ENCODE measurements at places on chromosomes 2 and 18.

- no peak for DNase-seq
Measured at GRCh38 chr18:63069496-63069895, 250.1 kb downstream of the BCL2 start.

GRCh38 chr2:159683817-159684216 lies 28.5 kb upstream of the MARCHF7 start:
- DNase-seq, result no peak

DNA sequence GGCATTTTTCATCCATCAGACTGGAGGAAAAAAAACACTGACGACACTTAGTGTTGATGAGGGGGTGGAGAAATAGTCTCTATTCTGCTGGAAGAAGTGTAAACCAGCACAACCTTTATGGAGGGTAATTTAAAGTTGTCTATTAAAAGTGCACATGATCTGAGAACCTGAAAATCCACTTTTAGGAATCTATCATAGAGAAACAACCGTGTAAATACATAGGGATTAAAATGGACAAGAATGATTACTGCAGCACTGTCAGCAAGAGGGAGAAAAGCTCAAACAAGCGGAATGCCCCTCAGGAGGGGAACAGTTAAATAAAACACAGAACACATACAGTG lies 79.6 kb upstream of the MGAT4A start:
- DNase-seq, result no peak

GRCh38 chr18:24560511-24560981 lies 100.1 kb downstream of the HRH4 start:
- peak; percentile 17 for DNase-seq

GRCh38 chr2:217614498-217614897 lies 388.3 kb downstream of the TNS1 start:
- no peak for DNase-seq

DNA sequence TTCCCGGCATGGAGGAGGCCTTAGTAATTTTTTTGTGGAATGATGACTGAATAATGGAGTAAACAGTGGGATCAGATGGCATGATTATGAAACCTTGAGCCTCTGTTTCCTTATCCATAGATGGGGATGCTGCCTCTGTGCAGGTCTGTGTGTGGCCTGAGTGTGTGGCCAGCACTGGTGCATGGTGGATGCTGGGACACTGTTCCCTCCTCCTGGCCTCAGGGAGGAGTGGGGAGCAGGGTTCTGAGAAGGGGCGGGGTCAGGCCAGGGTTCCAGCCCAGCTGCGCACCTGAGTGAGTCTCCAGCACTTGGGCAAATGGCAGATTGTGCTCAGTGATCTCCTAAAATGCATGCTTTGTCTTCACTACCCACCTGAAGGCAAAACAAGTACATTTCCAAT lies 66.4 kb downstream of the DCDC2C start:
- DNase-seq, result no peak

DNA sequence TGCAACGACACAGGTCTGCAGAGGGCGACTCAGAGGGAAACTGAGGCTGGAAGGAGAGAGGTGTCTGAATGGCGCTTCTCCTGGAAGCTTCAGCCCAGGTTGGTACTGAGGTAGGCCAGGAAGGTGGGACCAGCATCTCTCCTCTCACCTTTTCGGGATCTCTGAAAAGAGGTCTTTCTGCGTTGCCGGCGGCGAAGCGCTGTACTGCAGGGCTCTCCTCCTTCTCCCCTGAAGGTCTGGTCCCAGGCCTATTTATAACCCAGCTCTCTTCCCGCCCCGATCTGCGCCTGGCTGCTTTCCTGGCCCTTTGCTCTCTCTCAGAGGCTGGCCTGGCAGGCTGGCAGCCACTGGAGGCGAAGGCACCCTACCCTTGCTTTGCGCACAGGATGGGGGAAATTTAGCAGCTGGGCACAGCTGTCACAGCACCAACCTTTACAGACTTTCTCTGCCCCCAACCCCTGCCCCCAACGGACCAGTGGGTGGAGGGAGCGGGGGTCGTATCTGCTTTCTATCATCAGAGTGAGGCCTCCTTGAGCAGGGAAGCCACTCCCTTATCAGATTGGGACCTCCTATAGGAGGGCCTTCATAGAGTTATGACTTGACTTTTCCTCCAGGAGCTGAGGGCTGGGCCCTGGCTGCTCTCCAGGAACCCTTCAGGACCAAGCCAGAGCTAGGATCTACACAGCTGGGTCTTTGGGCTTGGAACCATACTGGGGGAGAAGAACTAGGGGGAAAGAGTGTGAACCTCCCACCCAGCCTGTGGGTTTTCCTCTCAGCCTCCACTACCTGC lies 1.1 kb downstream of the DYSF start:
- no peak for DNase-seq

- DNase-seq, result no peak
Measured at GRCh38 chr2:75582840-75583239, 22.1 kb upstream of the EVA1A start.

DNA sequence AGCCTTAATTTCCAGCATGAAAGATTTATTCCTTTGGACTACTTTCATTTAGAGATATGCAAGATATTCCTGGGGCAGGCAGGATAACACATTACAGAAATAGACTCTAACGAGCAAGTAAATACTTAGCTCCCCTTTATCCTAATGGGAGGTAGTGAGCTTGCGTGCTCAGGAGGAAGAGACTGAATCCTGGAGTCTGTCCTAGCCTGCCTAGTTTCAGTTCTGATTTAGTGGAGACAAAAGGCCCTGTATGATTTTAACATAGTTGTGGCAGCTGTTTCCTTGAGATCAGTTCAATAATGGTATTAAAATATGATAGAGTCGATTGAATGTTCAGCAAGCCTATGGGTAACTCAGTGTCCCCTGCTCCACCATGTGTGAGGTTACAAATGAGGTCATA lies 109.5 kb downstream of the FMNL2 start:
- DNase-seq, result no peak

DNA sequence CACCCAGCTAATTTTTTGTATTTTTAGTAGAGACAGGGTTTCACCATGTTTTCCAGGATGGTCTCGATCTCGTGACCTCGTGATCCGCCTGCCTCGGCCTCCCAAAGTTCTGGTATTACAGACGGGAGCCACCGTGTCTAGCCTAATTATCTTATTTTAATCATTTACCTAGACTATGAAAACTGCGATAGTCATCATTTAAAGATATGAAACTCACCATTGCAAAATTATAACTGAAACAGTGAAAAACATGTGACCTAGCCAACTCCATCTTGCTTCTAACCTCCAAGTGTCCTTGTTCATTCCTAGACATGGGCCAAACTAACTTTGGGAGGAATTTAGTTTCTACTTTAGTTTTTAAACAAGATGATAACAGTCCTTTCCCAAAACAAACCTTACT lies 17.4 kb downstream of the SULT1C4 start:
- no peak for DNase-seq

DNA sequence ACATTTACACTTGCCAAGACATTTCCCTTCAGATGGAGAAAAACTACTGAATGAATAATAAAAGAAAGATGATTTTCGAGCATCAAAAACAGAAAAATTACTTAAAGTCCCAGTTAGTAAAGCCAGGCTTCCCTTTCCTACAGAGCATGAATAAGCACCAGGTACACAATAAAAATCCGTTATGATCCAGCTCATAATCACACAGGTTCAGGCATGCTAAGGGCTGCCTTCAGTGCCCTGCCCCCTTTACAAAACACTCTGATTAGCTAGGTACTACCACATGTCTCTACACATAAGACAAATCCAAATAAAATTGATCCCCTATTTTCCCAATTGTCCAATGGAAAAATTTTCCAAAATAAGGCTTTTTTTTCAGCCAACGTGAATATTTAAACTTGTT lies 413.2 kb upstream of the LRATD1 start:
- DNase-seq, result no peak

GRCh38 chr2:200258081-200258480 lies 48.4 kb upstream of the SPATS2L start:
- no peak for DNase-seq

GRCh38 chr2:134462275-134462674 lies 208.4 kb downstream of the MGAT5 start:
- DNase-seq, result no peak

GRCh38 chr2:32136097-32136496 lies 29.6 kb upstream of the SLC30A6 start:
- DNase-seq, result no peak

Measured in RCC 7860 (cell line).